ENCODE measurements at places on chromosomes 7 and 10. TPM values are rescaled to one million over a fixed set of nuclear protein-coding genes. Genes with fewer than 3 reads are reported as not detected.

The MTG1 gene
- total RNA-seq = 33.9 TPM

The PTPRZ1 gene
- total RNA-seq = not detected

The BMPR1A gene
- 13.6 TPM for total RNA-seq

The IDE gene
- 40.1 TPM for total RNA-seq

The OR13A1 gene
- not detected for total RNA-seq

The ARL4A gene
- total RNA-seq = 12.7 TPM

The ADRA2A gene
- not detected for total RNA-seq

The RAPGEF5 gene
- 0.27 TPM for total RNA-seq

The RBM33 gene
- total RNA-seq = 57.7 TPM

The LMTK2 gene
- 10.6 TPM for total RNA-seq

The TSPAN13 gene
- 0.41 TPM for total RNA-seq

The TMEM184A gene
- total RNA-seq = not detected

The CACNA2D1 gene
- not detected for total RNA-seq

The HOXA6 gene
- not detected for total RNA-seq

The ASNS gene
- 200 TPM for total RNA-seq

The MUC3A gene
- not detected for total RNA-seq

The GRM3 gene
- not detected for total RNA-seq

The FEZF1 gene
- total RNA-seq = not detected

The LRRC4 gene
- 0.68 TPM for total RNA-seq

The COL1A2 gene
- total RNA-seq = not detected

The PRPS1L1 gene
- not detected for total RNA-seq

The PIK3CG gene
- 11.3 TPM for total RNA-seq

The CCNY gene
- total RNA-seq = 34.6 TPM

The SLIT1 gene
- 0.63 TPM for total RNA-seq

The ADGRA1 gene
- total RNA-seq = not detected
